ENCODE measurements at places on chromosomes 12 and 14. TPM values are rescaled to one million over a fixed set of nuclear protein-coding genes. Genes with fewer than 3 reads are reported as not detected.

GRCh38 chr12:113418213-113418879, 3.8 kb upstream of the SDSL start:
- peak; percentile 68 for DNase-seq

The KRR1 gene
- 7.3 TPM for polyA plus RNA-seq

DNA sequence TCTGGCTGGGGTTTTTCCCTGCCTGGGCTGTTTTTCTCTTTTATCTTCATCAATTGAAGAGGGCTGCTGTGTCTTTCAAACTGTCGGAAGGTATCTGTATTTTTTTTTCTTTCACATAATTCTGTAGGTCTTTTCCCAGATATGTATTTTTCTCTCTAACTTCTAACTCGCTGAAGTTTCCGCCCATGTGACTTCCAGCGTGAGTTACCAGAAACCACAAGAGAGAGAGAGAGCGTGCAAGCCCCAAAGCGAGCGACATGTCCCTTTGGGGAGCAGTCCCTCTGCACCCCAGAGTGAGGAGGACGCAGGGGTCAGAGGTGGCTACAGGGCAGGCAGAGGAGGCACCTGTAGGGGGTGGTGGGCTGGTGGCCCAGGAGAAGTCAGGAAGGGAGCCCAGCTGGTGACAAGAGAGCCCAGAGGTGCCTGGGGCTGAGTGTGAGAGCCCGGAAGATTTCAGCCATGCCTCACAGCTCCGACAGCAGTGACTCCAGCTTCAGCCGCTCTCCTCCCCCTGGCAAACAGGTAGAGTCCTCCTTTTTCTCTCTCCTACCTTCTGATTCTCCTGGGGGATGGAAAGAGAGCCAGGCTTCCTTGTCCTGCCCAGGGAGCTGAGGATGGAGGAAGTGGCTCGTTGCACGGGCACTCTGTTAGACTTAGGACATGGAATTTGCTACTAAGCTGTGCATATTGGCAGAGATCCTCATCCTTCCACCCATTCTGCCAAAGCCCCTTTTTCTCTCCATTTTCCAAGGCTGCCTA, at the start of gene BATF:
Gene BATF (plus strand): TSS at position 246 of the 759 bp plus-strand sequence. CDS start 214 bp downstream, at position 460.
- no peak for DNase-seq

The PCED1B gene
- 1.3 TPM for polyA plus RNA-seq

The BEST3 gene
- polyA plus RNA-seq = not detected

- DNase-seq = no peak
Measured at GRCh38 chr12:86550218-86551145, 294.3 kb upstream of the MGAT4C start.

DNA sequence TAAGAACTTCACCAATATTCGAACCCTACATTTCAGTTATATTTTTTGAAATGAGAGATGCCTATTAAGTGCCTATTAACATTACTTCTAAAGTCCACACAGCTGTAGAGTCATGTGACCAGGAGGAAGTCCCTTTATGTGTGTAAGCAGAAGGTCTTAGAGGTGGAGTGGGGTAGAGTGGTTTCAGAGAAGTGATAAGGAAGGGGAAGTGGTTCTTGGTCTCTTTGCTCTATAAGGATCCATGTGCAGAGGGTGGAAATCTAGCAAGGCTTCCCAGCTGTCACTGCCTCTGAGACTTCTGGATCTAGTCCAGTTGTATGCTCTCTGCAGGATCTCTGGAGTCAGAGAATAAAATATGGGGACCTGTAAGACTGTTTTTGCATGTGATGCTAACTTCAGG, 673.9 kb downstream of the FLRT2 start:
- DNase-seq = no peak

DNA sequence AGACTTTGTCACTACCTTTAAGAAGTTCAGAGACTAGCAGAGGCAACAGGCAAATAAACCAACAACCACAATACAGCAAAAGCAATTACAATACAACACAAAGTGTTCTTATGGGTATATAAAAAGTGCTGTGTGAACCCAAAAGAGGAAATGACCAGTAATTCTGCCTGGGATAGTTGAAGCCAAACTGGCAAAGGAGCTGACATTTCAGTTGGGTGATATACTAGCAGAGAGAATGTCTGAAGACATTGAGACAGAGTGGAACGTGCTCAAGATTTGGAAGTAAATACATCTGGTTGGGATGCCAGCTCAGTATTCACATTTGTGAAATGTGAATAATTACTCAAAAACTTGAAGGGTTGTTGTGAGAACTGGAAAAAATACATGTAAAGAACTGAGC, 80.6 kb upstream of the GTF2A1 start:
- DNase-seq = no peak

The C12orf50 gene
- polyA plus RNA-seq = not detected

GRCh38 chr14:99035712-99036610, 236.0 kb downstream of the BCL11B start:
- DNase-seq = peak; percentile 96

DNA sequence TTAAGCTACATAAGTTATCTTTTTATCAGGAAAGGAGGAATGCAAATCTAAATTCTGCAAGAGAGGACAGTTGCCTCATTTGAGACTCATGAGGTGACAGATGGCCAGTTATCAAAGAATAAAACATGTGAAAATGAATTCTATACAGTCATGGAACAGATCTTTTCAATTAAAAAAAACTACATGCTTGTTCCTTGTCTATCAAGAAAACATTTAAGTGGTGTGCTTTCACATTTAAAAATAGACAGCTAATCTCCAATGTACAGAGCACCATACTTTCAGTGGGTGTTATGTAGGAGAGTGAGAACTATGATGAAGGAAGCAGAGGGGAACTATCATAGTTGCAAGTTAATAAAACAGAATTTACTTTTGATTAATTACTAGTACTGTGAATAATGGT, 76.7 kb upstream of the TTC7B start:
- no peak for DNase-seq

DNA sequence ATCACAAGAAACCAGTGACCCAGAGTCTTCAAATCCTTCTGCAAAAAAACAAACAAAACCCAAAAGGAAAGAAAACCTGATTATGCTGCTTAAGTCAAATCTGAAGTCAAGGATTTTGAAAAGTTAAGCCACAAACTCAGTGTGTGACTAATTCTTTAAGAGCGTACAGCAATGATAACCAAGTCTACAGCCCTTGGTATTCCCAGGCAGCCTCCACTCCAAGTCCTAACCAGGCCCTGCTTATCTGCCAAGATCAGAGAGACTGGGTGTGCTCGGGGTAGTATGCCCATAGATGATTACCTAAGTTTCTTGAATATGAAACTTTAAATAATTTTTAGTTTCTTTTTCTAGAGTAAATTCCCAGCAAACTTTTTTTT, 13.1 kb downstream of the PGAM5 start:
- DNase-seq = no peak

The KCNK10 gene
- polyA plus RNA-seq = not detected

The TC2N gene
- 7.1 TPM for polyA plus RNA-seq

The ADCY4 gene
- 33.4 TPM for polyA plus RNA-seq

The CLIP1 gene
- 43.7 TPM for polyA plus RNA-seq

DNA sequence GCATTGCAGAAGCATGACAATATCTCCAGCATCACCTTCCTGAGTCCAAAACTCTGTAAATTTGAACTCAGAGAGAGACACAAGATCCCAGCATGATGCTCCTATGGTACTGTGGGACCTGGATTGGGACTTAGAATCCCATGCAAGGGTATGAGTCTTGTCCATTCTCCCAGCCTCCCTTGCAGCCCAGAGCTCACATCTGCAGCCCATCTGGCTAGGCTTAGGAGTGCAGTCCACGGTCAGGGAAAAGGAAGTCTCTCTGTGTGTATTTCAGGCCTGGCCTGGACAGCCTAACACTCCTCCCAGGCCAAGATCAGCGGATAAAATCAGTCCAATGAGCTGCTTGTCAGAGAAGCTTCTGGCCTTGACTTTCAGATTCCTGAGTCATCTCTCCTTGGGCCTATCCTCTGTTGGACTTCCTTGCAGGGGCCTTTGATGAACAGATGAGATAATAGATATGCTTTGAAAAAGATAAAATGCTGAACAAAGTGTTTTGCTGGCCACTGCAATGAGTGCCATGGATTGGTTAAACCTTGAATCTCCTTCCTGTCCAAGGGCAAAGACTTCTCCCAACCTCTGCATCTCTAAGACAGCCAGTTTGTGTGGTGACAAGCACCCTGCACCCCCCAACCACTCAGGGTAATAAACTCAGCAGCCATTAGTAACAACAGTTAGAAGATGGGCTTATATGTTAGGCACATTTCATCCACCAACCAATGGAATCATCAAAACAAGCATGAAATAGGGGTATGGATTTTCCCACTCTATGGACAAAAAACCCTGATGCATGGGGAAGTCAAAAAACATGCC, 412.8 kb upstream of the TBX3 start:
- no peak for DNase-seq

DNA sequence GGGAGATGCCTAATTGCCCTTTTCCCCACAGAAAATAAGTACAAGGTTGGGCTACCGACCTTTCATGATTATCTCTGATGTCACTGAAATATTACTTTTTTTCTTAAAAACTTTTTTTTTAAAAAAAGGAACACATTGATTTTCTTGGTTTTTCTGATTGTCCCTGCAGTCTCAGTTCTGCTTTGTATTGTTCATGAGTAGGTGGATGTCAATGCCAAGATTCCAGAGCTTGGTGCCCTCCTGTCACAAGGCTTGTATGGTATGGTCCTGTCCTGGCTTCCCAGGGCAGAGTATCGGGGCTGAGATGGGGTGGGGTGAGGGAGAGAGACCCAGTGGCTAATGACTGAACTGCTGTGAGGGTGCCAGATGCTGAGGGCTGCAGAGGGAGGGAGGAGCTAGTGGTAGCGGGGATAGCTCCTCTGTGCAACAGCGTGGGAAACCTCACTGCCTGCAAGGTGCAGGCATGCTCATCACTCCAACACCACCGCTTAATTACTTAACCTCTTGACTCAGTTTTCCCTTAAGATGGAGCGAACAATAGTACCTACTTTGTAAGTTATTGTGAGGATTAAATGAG, 4.4 kb upstream of the CTDSP2 start:
- DNase-seq = peak; percentile 26

GRCh38 chr14:22979748-22980392, 2.5 kb downstream of the AJUBA start:
- DNase-seq = no peak

- no peak for DNase-seq
Measured at GRCh38 chr14:92416544-92416943, 93.6 kb downstream of the SLC24A4 start.

- peak; percentile 59 for DNase-seq
Measured at GRCh38 chr14:23544511-23545447, 6.8 kb downstream of the ZFHX2 start.

The AICDA gene
- not detected for polyA plus RNA-seq

DNA sequence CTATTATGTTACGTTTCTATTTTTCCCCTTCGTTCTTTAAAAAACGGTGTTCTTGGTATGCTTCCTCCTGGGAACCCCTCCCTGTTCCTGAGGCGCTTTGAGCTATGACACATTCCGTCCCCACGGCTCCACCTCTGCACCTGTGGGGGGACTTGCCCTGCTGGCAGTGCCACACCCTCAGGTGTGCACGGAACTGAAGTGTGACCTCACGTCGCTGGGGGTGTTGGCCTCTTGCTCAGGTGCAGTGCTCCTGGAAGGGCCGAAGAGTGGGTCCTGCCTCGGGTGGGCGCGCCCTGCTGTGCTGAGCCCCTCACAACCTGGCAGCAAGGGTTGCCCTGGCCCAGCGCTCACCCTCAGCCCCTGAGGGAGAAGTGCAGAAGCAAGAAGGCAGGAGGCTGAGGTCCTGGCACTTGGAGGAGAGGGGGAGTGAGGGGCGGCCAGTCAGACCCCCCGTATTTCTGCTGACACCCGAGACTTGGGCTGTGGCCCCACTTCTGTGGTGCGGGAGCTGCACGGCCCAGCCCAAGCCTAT, 4.9 kb downstream of the AMN start:
- peak; percentile 56 for DNase-seq

- no peak for DNase-seq
Measured at GRCh38 chr14:22512106-22512814, 76.8 kb downstream of the DAD1 start.

- no peak for DNase-seq
Measured at GRCh38 chr12:69701826-69702225, 2.7 kb upstream of the BEST3 start.

GRCh38 chr12:110338754-110339153, 57.7 kb downstream of the ATP2A2 start:
- no peak for DNase-seq

GRCh38 chr14:63605041-63605532, 36.6 kb downstream of the WDR89 start:
- DNase-seq = no peak

GRCh38 chr12:22034709-22035506, 11.1 kb upstream of the CMAS start:
- DNase-seq = no peak

- no peak for DNase-seq
Measured at GRCh38 chr12:27627123-27627852, 69.0 kb upstream of the REP15 start.

The DHRS2 gene
- polyA plus RNA-seq = not detected

GRCh38 chr14:104665657-104666522, 23.5 kb upstream of the INF2 start:
- DNase-seq = peak; percentile 79

- no peak for DNase-seq
Measured at GRCh38 chr12:115847398-115847797, 430.1 kb downstream of the MED13L start.

DNA sequence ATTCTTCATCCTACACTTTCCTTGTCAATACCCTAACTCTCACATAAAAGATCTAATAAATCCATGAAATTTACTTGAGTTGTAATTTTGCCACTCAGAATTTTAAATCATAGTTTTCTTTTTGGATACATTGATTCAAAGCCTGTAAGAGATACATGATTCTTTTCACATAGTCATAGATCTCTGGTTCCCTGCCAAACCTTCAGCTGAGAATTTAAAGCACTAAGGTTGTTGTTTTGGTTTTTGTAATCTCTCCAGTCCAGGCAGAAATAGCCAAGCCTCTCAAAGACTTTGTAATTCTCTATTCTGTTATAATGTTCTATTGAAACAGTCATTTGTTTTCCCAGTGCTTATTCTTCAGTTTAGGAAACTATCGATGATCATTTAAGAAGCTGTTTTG, 273.9 kb downstream of the TRHDE start:
- no peak for DNase-seq

DNA sequence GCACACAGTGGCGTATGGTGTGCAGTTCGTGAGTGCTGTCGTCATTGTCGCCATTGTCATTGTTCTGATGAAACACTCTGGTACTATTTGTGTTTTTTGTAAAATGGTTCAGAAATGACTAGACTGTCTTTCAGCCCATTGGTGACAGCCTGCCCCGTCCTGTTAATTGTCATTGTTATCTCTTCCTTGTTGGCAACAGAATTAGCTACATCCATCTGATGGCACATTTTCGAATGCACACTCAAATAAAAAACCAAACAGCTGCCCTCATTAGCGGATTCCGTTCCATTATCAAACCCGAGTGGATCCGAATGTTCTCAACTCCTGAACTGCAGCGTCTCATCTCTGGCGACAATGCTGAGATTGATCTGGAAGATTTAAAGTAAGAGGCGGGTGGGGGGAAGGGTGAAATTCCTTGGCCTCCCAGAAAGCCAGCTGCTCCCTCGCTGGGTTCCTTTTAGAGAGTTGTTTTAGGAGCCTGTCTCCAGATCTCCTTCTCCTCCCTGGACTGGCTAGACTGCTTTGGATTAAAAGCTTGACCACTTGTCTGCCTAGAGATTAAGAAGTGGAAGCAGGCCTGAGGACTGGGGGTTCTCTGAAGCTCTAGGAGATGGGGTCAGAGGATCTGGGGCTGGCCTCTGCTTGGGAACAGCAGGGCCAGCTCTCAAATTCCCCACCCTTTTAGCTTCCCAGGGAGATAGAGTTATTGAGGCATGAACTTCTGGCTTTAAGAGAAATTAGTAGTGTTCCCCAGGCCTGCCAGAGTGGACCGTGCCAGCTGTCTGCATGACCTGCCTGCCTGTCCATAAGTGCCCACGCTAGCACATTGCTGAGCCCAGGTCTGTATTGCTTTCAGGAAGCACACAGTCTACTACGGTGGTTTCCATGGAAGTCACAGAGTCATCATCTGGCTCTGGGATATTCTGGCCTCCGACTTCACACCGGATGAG, 43.3 kb downstream of the MMAB start:
- DNase-seq = no peak

Data from right cardiac atrium (tissue), 5 donors.